ENCODE measurements at places on chromosomes 16 and 17. TPM values are rescaled to one million over a fixed set of nuclear protein-coding genes. Genes with fewer than 3 reads are reported as not detected.

- DNase-seq = no peak
These were observed 50.9 kb upstream of the ZNF629 start for GRCh38 chr16:30837904-30838303.

DNA sequence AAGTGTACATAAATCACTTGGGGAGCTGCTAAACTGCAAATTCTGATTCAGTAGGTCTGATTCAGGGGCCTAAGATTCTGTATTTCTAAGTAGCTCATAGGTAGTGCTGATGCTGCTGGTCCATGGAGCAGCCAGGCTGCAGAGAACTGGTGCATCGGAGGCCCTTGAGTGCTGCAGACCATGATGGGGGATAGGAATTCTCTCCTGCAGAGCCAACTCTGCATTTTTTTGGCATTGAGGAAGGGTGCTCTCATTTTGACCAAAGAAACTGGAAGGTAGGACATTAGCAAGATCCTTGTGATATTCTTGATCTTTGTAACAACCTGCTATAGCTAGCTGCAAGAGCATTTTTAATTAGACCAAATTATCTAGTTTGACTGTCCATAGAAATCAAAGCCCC is 4.7 kb downstream of the HOXB2 start:
- DNase-seq = no peak

GRCh38 chr17:38707678-38708351 is 2.7 kb downstream of the MLLT6 start:
- no peak for DNase-seq

DNA sequence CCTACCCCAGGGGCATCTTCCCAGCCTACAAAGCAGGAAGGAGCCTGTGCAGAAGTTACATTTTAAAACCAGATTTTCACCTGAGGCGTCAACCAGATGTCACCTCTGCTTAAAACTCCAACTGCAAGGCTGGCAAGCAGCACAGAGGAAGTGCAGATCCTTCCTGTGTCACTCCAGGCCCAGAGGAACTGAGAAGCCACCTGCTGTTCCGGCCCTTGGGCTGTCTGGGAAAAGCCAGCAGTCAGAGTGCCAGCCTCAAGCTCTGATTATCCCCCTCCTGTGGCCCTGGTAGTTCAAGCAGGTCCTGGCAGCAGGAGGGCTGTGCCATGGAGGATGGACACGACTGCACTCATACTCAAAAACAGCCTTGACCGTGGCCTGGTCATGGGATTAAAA is 10.2 kb downstream of the POLR2C start:
- no peak for DNase-seq

DNA sequence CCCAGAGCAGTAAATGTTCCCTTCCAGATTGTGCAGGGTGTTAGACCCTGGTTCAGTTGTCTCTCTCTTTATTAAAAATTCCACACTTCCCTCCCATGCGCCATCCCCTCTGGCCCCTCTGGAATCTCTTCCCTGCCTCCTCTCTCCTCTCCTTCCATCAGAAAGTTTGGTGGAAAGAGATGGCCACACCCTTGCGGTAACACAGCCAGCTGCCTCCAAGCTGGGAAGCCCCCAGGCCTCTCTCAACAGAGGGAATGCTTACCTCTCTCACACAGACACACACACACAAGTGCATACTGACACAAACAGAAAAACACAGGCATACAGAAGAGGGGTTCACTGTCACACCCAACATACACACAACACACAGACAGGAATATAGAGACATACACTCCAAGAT is 220.5 kb downstream of the C16orf78 start:
- DNase-seq = no peak

DNA sequence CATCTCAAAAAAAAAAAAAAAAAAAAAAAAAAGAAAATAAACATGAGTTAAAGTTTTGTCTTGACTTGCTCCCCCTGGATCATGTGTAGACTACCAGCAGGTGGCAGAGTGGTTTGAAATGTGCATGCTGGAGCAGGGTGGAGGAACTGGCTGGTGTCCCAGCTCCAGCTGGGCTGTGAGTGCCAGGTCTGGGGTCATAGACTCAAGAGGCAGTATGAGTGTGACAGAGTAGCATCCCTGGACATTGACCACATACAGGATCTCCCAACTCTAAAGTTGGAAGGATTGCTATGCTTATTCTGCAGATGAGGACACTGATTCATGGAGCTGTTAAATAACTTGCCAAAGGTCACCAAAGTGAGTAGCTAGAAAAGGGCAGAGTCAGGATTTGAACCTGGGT is 198.0 kb upstream of the MPHOSPH6 start:
- no peak for DNase-seq

DNA sequence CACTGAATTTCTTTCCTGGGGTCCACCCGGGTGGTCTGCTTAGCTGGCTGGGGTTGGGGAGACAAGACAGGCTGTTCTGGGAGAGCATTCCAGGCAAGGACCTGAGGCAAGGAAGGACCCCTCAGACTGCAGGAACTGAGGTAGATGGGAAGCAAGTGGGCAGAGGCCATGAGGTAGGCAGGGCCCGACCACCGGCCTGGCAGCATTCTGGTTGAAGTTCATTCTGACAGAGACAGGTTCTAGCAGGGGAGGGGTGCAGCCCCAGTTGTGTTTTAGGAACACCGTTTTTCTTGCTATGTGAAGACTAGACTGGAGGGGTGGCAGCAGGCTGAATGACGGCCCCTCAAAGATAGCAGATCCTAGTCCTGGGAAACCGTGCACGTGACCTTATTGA is 17.5 kb downstream of the B9D1 start:
- DNase-seq = peak; percentile 10

GRCh38 chr17:35559495-35560210 is 966 bp downstream of the SLFN14 start:
- no peak for DNase-seq

GRCh38 chr16:77823067-77823466 is 34.7 kb downstream of the VAT1L start:
- DNase-seq = no peak

GRCh38 chr17:74527081-74527480 is 4.2 kb downstream of the CD300LB start:
- DNase-seq = no peak

TTLL6 gene
- not detected for polyA plus RNA-seq

TNP2 gene
- not detected for polyA plus RNA-seq

CSF3 gene
- not detected for polyA plus RNA-seq

KRTAP9-8 gene
- not detected for polyA plus RNA-seq

SMIM22 gene
- not detected for polyA plus RNA-seq

TMED6 gene
- polyA plus RNA-seq = not detected

Data from naive thymus-derived CD8-positive, alpha-beta T cell (primary cell).